ENCODE measurements at places on chromosomes 4 and X.

GRCh38 chr4:146245850-146246249 is 31.5 kb downstream of the REELD1 start:
- no peak for DNase-seq

DNA sequence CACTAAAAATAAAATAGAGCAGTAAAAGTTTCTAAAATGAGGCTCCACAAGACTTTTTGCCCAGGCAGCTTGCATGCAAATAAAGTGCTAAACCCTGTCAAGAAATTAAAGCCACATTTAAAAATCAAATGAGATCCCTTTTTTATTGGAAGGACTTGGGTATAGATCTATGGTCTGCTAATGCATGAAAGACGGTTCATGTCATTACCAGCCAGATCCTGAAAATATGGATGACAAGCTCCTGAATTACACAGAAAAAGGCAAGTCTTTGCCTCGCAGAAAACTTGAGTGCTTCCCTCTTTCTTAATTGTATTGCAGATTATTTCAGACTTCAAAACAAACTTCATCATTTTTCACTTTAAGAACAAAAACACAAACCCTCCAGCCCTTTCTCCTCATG is 169.6 kb downstream of the LDB2 start:
- no peak for DNase-seq

DNA sequence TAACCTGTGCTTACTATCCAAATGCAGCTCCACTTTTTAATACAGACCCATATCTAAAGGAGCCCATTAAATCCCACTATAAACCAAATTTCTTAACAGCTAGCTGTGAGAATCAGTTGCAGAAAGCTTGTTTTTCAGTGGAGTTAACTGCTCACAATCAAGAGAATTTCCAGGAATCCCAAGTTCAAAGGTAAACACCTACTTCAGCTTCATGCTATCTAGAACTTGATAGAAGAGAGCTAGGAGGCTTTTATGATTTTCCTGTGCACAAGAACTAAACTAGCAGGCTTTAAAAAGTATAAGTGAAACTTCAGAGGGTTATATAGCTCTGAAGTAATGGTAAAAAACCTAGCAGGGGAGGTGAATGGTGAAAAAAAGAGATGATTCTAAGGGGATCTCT is 96.2 kb upstream of the PABPC4L start:
- no peak for DNase-seq

- no peak for DNase-seq
Measured at GRCh38 chrX:153499876-153500275, 5.1 kb downstream of the BGN start.

DNA sequence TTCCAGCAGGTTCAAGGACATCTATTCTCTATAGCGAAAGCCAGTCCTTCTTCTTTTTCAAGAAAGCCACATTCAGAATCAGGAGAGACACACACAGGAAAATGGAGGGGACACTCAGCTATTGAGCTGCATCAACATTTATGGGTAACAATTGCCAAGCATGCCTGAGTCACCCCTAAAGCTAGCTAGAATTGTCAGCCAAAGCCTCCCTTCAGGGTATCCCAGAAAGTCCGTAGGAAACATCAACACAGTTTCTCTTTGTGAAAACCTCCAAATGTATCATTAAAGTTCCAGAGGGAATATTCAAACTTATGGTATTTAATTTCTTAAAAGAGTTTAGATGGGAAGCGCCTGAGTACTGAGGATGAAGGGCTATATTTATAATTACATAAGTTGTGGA is 331.1 kb upstream of the SLC7A11 start:
- DNase-seq = no peak

- DNase-seq = no peak
Measured at GRCh38 chrX:25072247-25072646, 56.5 kb upstream of the ARX start.

DNA sequence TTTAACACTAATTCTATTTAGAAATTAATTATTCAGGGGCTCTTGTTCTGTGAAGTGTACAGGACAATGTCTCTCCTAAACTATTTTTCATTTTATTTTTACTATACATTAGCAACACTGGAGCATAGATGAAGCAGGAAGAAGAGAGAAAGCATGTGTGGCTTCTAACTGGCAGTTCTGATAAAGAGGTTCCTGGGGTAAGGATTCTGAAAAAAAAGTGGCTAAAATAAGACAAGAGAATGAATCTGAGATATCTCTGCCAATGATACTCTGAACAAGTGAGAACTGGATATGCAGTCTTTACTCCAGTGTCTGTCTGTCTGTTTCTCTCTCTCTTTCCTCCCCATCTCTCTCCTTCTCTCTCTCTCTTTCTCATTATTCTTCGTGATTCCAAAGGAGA is 125.9 kb downstream of the MAML3 start:
- DNase-seq = no peak
